Stimulated activated CD8-positive, alpha-beta memory T cell treated with anti-CD3 and anti-CD28 coated beads, Interleukin-7, amount 100 ng/mL, for 1 hour (primary cell): ENCODE measurements at places on chromosomes 12 and 14.

GRCh38 chr14:86902176-86902950 is 1090.6 kb downstream of the GALC start:
- no peak for DNase-seq

DNA sequence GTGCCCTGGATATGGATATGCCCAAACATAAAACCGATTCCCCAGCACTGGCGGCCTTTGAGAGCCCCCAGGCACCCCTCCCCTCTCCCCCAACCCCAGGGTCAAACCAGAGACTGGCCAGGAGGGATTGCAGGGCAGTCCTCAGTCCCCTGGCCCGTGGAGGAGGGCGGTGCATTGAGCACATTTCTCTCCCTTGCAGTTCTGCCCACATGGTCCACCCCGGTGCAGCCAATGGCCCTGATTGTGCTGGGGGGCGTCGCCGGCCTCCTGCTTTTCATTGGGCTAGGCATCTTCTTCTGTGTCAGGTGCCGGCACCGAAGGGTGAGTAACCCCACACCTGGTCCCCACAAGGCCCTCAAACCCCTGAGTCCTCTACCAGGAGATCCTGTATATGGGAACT is 3.4 kb upstream of the GPR162 start:
- DNase-seq: no peak

GRCh38 chr12:63319386-63319785 is 168.4 kb upstream of the AVPR1A start:
- no peak for DNase-seq

DNA sequence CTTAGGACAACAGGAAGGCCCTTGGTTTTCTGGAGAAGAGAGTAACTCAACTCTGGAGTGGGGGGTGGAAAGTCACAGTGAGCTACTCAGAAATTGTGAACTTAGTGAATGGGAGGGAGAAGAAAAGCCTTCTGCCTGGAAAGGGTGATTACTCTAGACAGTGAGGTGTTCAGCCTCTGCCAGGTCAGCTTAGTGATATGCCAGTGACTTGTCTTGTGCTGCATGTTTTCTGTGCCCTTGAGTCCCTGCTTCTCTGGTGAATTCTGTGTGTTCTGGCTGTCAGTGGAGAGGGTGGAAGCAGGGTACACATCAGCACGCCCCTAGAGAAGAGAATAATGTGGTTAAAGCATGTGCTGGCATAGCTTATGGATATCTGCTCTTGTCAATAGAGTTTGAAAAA is 13.4 kb downstream of the ATP23 start:
- no peak for DNase-seq

- no peak for DNase-seq
Observed at GRCh38 chr14:23364164-23365035, 572 bp downstream of the EFS start.

DNA sequence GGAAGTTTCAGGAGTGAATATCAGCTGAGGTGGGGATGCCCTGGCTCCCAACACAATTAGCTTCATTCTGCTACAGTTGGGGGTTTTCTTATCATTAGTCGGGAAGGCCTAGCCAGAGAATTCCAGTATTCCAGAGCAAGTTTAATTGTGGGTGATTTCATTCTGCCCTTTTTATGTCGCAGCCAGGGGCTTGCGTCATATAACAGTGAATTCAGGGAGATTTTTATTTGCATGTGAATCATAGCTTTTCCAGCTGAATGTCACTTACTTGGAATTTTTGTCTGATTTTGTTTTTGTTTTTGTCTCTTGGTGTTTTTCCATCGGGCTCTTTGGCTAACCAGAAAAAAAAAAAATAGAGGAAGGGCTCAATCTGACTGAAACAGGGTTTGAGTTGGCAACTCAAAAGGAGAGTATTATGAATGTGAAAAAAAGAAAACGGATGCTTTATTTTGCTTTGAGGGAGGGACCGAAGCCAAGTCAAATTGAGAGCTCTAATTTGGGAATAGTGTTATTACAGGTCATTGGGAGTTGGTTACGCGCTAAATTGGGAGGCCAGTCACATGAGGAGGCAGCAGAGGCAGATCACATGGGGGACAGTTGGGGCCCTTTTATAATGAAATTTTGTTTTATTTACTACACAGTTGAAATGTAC is 119.4 kb downstream of the SAMD4A start:
- DNase-seq: no peak

- DNase-seq: no peak
Observed at GRCh38 chr14:30600922-30601918, 20.9 kb upstream of the SCFD1 start.

- no peak for DNase-seq
Observed at GRCh38 chr14:74792249-74793039, 29.3 kb downstream of the YLPM1 start.

GRCh38 chr14:32203928-32204357 is 874 bp upstream of the RNU6-8 start:
- no peak for DNase-seq
